Neural progenitor cell (in vitro differentiated cells): ENCODE measurements at places on chromosomes 6 and 20. TPM values are rescaled to one million over a fixed set of nuclear protein-coding genes. Genes with fewer than 3 reads are reported as not detected.

KIF6 gene
- total RNA-seq, result 0.59 and 2.7 TPM in 2 replicates

MCM8 gene
- total RNA-seq, result 32.1 and 45.2 TPM in 2 replicates

OR12D3 gene
- not detected in 2 replicates for total RNA-seq

KHDC3L gene
- not detected in 2 replicates for total RNA-seq

FOXP4 gene
- 2.7 and 6.9 TPM in 2 replicates for total RNA-seq

EYA4 gene
- 2.3 and 2.4 TPM in 2 replicates for total RNA-seq

MAVS gene
- total RNA-seq, result 14.1 and 23.4 TPM in 2 replicates

BNIP5 gene
- not detected in 2 replicates for total RNA-seq

DNA sequence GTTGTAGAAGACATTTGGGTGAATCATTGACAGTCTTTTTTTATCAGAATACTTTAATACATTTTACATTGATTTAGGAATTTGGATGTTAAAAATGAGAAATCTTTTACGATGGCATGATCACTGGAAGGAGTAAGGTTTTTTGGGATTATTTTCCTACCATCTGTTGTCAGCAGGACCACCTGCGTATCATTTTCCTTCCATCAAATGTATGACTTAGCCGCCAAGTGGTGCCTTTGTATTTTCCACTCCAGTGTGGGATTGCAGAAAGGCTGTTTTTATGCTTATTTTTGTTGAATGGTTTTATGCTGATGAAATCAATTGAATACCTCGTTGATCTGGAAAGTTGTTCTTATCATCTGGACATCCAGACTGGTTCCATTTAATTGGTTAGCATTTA is 35.8 kb downstream of the AKAP12 start:
- H3K4me3 ChIP-seq, result no peak overlapping the region
- H3K27ac ChIP-seq, result no peak overlapping the region
- H3K27me3 ChIP-seq, result no peaks in the 10 kb centered on the region

DNA sequence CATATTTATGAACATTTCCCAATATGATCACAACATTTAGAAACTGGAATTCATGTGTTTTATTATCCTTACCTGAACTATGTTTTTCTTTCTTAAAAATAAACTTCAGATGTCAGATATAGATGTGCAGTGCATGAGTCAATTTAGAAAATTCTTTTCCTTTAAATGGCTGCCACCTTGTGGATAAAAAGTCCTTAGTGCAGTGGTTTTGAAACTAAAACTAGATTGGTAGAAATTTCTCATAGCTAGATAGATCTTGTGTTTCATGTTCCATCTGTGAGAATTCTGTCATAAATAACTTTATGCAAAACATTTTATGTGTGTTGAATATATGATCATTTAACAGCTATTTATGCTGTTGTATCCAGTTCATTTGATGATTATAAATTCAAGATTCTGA is 134.9 kb downstream of the KLHL32 start:
- no peak overlapping the region for H3K27ac ChIP-seq
- H3K27me3 ChIP-seq, result no peaks in the 10 kb centered on the region
- no peaks in the 10 kb centered on the region for H3K36me3 ChIP-seq
- no peak overlapping the region for H3K4me3 ChIP-seq

- no peak overlapping the region for H3K27ac ChIP-seq
- H3K4me1 ChIP-seq, result no peaks in the 10 kb centered on the region
- DNase-seq, result no peak
- H3K27me3 ChIP-seq, result no peaks in the 10 kb centered on the region
- H3K36me3 ChIP-seq, result no peaks in the 10 kb centered on the region
Measured at GRCh38 chr20:33313686-33314314, 30.8 kb downstream of the BPIFB1 start.

GRCh38 chr6:1176567-1176966 is 135.3 kb upstream of the FOXQ1 start:
- H3K4me1 ChIP-seq, result no peaks in the 10 kb centered on the region
- H3K27me3 ChIP-seq, result no peaks in the 10 kb centered on the region
- DNase-seq, result no peak
- no peak overlapping the region for H3K27ac ChIP-seq
- no peak overlapping the region for H3K4me3 ChIP-seq
- H3K36me3 ChIP-seq, result no peaks in the 10 kb centered on the region

DNA sequence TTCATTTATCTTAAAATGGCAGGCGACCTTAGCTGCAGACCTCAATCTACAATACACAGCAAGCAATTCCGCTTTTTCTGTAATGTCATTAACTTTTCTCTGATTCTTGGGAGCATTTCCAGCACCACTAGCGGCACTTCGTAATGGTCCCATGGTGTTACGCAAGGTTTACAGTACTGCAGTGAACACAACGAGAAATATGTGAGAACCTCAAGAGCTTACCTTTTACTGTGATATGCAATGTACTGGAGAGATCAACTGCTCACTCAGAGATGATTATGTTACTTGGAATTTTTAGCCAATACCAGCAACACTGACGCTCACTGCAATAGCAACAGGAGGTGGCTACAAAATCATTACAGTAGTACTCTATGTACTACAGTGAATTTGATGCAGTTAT is 2.8 kb upstream of the CEP43 start:
- H3K4me1 ChIP-seq, result peaks cover 12% of the 10 kb centered on the region
- H3K27me3 ChIP-seq, result no peaks in the 10 kb centered on the region
- H3K27ac ChIP-seq, result no peak overlapping the region

- no peak overlapping the region for H3K27ac ChIP-seq
- H3K36me3 ChIP-seq, result peaks cover 5% of the 10 kb centered on the region
- no peak overlapping the region for H3K4me3 ChIP-seq
- no peak for DNase-seq
- H3K27me3 ChIP-seq, result no peaks in the 10 kb centered on the region
Measured at GRCh38 chr6:10763006-10763405, 15.4 kb downstream of the TMEM14B start.

- no peaks in the 10 kb centered on the region for H3K27me3 ChIP-seq
- no peaks in the 10 kb centered on the region for H3K36me3 ChIP-seq
- no peaks in the 10 kb centered on the region for H3K4me1 ChIP-seq
- no peak overlapping the region for H3K4me3 ChIP-seq
- no peak for DNase-seq
- no peak overlapping the region for H3K27ac ChIP-seq
Measured at GRCh38 chr6:169370054-169370453, 116.4 kb upstream of the THBS2 start.

DNA sequence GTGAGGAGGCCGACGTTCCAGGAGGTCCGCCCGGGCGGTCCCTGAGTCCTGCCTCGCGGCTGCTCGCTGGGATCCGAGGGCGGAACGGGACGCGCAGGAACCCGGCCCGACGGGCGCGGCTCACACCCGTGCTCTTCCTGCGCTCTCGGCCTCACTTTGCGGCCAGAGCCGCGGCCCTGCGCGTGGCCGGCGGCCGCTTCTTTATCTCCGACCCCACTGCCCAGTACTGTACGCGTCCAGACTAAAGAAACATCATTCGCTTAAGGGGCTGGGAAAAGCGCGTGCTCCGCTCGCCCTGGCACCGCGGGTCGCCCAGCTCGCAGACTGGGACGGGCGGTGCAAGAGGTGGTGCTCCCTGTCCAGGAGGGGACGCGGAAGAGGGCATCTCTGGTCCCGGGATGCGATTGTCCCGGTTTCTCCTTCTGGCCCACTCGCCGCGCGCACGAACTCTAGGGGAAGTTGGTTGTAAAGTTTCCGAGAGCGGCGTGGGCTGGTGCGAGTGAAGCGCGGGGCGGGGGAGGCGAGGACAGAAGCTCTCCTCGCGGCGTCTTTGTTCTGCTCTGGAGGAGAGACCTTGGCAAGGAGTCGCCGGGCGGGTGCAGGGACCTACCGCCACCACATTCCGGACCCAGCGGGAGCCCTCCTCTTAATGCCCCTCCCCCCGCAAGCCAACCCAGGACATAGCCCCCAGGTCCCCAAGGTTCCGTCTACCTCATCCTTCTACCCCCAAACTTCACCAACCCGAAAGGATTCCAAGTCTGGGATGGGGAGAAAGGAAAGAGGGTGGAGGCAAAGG is 71.0 kb downstream of the SOX4 start:
- no peak overlapping the region for H3K27ac ChIP-seq
- H3K36me3 ChIP-seq, result peaks cover 8% of the 10 kb centered on the region
- peak overlapping the region; percentile 97 for H3K4me3 ChIP-seq
- H3K4me1 ChIP-seq, result peaks cover 24% of the 10 kb centered on the region
- H3K27me3 ChIP-seq, result peaks cover 21% of the 10 kb centered on the region

- H3K27ac ChIP-seq, result no peak overlapping the region
- no peaks in the 10 kb centered on the region for H3K36me3 ChIP-seq
- peaks cover 11% of the 10 kb centered on the region for H3K4me1 ChIP-seq
- H3K27me3 ChIP-seq, result no peaks in the 10 kb centered on the region
- DNase-seq, result no peak
- no peak overlapping the region for H3K4me3 ChIP-seq
Measured at GRCh38 chr20:13270211-13270610, 49.1 kb downstream of the ISM1 start.

GRCh38 chr6:109452181-109452580 is 3.4 kb downstream of the MICAL1 start:
- H3K27me3 ChIP-seq, result no peaks in the 10 kb centered on the region
- H3K27ac ChIP-seq, result no peak overlapping the region
- H3K4me1 ChIP-seq, result peaks cover 15% of the 10 kb centered on the region

DNA sequence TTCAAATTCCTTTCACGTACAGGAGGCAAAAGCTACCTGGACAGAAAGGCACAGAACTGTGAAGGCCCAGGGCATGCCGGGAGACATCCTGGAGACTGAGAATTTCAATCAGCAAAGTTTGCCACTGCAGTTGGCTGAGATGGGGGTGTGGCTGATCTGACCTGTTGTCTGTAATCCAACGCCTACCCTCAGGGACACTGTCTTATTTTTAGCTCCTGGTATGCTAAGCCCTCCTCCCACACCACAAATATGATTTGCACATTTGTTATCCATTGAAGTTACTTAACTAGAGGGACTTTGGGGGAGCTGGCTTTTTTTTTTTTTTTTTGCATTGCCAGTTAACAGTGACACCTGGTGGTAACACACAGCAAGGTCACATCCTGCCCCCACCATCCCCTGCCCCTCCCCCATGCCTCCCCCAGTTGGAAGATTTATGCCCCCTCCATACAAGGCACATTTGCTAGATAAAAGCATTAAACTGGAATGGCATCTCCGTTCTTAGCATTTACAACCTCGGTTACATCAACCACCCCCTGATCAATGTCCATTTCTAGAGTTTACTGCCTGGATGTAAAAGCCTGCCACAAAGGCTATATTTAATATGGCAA is 40.4 kb downstream of the TTI1 start:
- no peak overlapping the region for H3K4me3 ChIP-seq
- H3K36me3 ChIP-seq, result peaks cover 5% of the 10 kb centered on the region
- peaks cover 5% of the 10 kb centered on the region for H3K4me1 ChIP-seq

DNA sequence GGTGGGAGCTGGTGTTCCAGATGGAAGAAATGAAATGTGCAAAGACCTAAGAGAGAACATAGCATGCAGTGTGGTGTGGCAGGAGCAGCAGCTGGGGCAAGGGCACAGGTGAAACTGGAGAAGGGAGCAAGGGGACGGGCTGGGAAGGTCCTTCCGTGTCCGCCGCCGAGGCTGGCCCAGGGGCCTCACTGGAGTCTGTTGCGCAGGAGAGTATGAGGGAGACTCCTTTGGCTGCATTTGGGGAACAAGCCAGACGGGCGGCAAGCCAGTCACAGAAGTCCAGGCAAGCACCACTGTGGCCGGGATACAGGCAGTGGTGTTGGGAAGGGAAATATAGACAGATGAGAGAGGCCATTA is 77.7 kb downstream of the GJA10 start:
- no peak for DNase-seq
- H3K4me3 ChIP-seq, result no peak overlapping the region
- H3K4me1 ChIP-seq, result peaks cover 14% of the 10 kb centered on the region
- H3K36me3 ChIP-seq, result no peaks in the 10 kb centered on the region

DNA sequence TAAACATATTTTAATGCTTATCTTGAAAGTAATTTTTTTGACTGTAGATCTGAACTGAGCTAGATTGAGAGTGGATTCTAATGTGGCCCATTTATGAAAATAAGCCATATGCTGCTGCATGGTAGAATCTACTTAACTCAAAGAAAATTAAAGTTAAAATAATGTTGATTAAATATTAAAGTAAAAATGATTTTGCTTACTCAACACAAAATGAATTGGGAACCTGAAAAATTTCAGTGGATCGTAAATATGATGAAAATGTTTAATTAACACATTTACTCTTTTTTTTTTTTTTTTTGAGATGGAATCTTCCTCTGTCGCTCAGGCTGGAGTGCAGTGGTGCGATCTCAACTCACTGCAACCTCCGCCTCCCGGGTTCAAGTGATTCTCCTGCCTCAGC is 144.5 kb upstream of the HMGN3 start:
- H3K27ac ChIP-seq, result no peak overlapping the region
- H3K4me3 ChIP-seq, result no peak overlapping the region
- DNase-seq, result no peak
- no peaks in the 10 kb centered on the region for H3K36me3 ChIP-seq

- H3K27me3 ChIP-seq, result no peaks in the 10 kb centered on the region
- H3K4me3 ChIP-seq, result no peak overlapping the region
- H3K36me3 ChIP-seq, result no peaks in the 10 kb centered on the region
- DNase-seq, result no peak
Measured at GRCh38 chr20:46840054-46840729, 54.5 kb upstream of the EYA2 start.

DNA sequence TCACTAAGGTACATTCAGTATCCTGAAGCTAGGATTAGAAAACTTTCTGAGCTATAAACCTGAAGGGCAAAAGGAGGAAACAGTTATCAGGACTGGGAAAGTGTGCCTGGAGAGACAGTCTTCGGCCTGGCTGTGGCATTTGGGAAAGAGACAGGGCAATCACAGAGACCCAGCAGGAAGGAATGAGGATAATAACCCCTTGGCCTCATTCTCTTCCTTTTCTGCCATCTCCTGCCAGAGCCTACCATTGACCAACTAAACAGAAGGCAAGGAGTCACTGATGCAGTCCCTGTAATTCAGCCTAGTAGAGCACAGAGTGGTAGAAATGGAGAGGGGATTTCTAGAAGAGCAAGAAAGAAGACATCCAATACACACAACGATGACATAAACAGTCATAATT is 359.4 kb downstream of the HDGFL1 start:
- no peak overlapping the region for H3K27ac ChIP-seq
- DNase-seq, result peak; percentile 15
- no peaks in the 10 kb centered on the region for H3K36me3 ChIP-seq
- H3K27me3 ChIP-seq, result no peaks in the 10 kb centered on the region
- no peak overlapping the region for H3K4me3 ChIP-seq
- peaks cover 3% of the 10 kb centered on the region for H3K4me1 ChIP-seq

- H3K27me3 ChIP-seq, result no peaks in the 10 kb centered on the region
- H3K4me1 ChIP-seq, result peaks cover 37% of the 10 kb centered on the region
- no peak for DNase-seq
- peak overlapping the region; percentile 96 for H3K4me3 ChIP-seq
Measured at GRCh38 chr6:41074692-41075436, 2.1 kb downstream of the NFYA start.

GRCh38 chr6:148447521-148448230 is 105.0 kb downstream of the SASH1 start:
- DNase-seq, result no peak
- no peak overlapping the region for H3K27ac ChIP-seq
- H3K4me1 ChIP-seq, result peaks cover 5% of the 10 kb centered on the region
- H3K4me3 ChIP-seq, result no peak overlapping the region
- no peaks in the 10 kb centered on the region for H3K27me3 ChIP-seq

GRCh38 chr6:142631517-142632385 is 313.2 kb downstream of the HIVEP2 start:
- no peaks in the 10 kb centered on the region for H3K36me3 ChIP-seq
- no peak overlapping the region for H3K27ac ChIP-seq
- no peak overlapping the region for H3K4me3 ChIP-seq
- no peaks in the 10 kb centered on the region for H3K4me1 ChIP-seq

GRCh38 chr6:31979238-31979898 is 2.5 kb upstream of the C4A start:
- no peak overlapping the region for H3K27ac ChIP-seq
- no peak overlapping the region for H3K4me3 ChIP-seq
